Hematopoietic multipotent progenitor cell treated with erythropoietin and hydrocortisone succinate and interleukin-3 and kit ligand, for 4 days (in vitro differentiated cells): ENCODE measurements at places on chromosomes 6 and 20.

DNA sequence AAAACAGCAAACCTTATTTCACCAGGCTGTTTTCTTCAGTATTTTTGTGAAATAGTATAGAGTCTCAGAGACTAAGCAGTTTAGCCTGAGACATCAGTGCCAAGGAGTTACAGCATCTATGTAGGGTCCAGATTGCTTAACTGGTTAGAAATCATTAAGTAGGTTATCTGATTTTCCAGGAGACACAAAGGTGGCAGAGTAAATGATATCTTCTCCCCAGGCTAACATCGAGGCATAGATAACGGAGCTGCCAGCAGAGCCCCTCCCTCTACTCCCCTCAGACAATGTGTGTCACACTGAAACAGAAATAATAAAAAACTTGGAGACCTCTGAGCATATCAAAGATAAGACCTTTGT is 473.0 kb upstream of the CITED2 start:
- peak; percentile 53 for DNase-seq

DNA sequence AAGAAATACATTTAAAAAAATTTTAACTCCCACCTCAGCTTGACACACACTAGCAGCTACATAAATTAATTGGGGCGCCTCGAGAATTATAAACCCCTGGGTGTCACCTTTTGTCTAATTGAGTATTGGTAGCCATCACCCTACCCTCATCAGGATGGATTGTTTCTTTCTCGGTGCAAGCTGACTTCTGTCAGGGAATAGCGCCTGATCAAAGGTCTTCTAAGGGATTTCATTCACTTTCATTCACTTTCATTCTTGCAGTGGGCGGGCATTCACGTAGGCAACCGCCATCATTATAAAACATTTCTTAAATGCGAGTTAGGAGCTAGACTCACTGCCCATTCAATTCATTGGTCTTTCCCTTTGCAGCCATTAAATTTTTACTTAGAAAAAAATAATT is 239.2 kb upstream of the SASH1 start:
- no peak for DNase-seq

DNA sequence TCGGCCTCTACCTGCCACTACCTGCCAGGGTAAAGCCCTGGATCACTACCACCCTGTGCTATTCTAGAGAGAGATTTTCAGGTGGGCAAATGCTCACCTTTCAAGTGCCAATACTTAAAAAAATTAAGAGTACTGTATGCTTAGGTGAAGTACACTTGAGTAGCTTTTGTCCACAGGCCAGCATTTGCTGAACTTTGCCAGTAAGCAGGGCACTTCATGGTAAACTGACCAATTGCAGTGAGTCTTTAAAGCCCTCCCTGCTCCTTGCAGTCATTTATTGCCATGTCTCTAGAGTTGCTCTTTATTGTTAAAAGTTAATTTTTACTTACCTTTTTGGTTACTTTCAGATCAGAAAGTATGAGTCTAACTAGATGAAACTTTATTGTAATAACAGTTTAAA is 58.5 kb downstream of the PLAGL1 start:
- no peak for DNase-seq

DNA sequence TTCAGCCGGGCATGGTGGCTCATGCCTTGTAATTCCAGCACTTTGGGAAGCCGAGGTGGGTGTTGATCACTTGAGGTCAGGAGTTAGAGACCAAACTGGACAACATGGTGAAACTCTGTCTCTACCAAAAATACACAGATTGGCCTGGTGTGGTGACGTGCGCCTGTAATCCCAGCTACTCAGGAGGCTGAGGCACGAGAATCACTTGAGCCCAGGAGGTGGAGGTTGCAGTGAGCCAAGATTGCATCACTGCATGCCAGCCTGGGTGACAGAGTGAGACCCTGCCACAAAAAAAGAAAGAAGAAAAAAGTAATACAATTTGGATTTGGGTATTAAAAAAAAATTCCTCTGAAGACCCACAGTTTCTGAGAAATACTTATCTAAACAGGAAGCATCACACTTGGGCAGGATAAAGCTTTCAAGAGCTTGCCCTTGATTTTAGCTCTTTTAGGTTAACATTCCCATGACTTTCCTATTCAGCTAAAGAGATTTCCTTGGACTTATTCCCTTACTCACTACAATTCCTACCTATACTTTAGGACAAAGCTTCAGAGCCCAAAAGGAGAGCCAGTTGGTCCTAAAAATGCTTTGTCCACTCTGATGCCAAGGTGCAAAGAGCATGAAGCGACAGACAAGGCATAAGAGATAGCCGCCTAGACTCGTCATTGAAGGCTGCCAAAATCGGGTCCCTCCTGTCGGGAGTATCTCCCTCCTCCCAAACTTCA is 1.9 kb downstream of the ELOVL2 start:
- no peak for DNase-seq

DNA sequence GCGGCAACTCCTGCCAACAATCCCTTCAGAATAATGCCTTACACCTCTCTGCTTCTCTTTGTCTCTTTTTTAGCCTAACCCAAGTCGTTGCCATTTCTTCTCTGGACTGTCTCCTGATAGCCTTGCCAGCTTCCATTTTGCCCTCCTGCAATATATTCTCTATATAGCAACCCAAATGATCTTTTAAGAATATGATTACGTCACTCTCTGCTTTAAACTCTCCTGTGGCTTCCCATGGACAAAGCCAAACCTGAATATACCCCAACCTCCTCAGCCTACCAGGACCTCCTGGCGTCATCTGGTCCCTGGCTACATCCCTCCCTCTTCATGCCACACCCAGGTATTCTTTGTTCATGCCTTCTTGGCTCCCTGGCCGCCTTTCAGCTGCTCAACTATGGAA is 126.5 kb upstream of the KCNK16 start:
- DNase-seq, result no peak

GRCh38 chr20:19943061-19943521 is 74.1 kb upstream of the NAA20 start:
- peak; percentile 78 for DNase-seq

DNA sequence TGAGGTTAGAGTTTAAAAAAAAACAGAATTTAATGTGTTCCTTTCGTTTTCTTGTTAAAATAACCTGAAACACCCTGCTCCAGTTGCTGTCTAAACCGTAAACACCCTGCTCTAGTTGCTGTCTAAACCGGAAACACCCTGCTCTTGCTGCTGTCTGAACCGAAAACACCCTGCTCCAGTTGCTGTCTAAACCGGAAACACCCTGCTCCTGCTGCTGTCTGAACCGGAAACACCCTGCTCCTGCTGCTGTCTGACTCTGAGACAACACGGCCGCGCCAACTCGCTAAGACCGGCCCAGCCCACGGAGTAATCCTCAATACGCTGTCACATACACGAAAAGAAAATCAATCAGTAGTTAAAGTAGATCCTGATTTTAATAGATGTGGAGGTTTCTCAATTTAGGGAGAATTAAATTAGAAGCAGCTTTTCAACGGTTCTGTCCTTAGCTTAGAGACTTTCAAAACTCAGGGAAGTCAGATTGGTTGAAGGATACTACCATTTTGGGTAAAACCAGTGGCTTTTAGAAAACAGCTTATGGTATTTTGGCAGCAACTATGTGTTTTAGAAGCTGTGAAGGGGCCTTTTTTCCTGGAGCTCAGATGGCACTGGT is 98.3 kb downstream of the RAMACL start:
- peak; percentile 94 for DNase-seq

GRCh38 chr6:97663252-97663651 is 380.2 kb upstream of the MMS22L start:
- no peak for DNase-seq

- DNase-seq, result no peak
Measured at GRCh38 chr6:121382467-121383121, 48.3 kb upstream of the TBC1D32 start.
